ENCODE measurements at places on chromosomes 16 and 17.

DNA sequence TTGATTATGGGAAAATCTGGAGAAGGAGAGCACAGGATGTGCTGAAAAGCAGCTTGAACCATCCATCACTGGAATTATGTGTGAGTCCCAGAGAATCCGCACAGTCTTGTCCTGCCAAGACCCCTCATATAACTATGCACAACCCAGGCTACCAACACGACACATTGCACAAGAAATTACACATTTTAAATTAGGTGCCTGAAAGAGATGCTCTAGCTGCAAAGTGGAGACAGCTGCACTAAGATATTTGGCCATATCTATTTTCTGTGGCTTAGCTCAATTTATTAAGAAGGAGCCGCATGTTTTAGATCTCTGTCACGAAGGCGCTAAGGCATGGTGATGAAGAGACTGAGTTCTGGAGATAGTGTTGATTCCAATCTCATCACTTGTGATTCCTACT is 1308.4 kb downstream of the CDH8 start:
- DNase-seq: no peak

GRCh38 chr16:81770008-81770407 is 9.1 kb upstream of the PLCG2 start:
- no peak for DNase-seq

DNA sequence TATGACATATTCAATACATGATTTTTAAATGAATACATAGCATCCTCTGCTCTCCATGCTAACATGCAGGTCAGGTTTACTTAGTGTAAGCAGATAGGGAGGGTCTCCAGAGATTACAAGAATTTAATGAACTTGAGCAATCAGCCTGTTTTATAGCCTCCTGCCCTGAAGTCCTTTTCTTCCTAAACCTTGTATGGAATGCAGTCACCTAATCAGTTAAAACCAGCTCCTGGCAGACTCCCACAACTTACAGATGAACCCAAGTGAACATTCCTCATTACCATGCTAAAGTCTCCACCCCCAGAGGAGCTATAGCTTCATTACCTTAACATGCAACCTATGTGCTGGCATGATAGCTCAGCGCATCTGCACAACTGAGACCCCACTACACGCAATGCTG is 48.5 kb upstream of the RBBP6 start:
- DNase-seq: no peak

DNA sequence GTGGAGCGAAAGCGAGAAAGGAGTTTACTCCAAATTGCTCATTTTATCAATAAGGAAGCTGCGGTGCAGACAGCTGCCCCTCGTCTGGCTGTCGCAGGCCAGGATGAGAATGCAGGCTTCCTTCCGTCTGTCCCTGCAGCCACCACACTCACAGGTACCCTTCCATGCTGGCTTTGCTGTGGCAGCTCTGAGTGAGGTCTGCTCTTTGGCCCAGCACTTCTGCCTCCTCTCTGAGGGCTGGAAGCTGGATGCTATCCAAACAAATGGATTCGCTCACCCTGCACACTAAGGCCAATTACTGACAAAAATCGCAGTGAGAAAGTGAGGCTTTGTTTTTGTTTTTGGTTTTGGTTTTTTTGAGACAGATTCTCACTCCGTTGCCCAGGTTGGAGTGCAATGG is 7.0 kb downstream of the ARMC7 start:
- DNase-seq: no peak

- no peak for DNase-seq
These were observed 159.6 kb downstream of the PRKCA start for GRCh38 chr17:66462010-66462409.

DNA sequence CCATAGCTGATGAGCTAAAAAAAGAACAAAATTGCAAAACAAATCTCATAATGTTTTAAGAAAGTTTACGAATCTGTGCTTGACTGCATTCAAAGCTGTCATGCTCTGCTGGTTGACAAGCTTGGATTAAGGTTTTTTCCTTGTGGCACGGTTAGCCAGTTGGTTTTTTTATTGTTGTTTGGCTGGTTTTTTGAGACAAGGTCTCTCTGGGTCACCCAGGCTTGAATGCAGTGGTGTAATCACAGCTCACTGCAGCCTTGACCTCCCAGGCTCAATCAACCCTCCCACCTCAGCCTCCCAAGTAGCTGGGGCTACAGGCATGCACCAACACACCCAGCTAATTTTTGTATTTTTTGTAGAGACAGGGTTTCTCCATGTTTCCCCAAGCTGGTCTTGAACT is 45.7 kb downstream of the PHKB start:
- no peak for DNase-seq

DNA sequence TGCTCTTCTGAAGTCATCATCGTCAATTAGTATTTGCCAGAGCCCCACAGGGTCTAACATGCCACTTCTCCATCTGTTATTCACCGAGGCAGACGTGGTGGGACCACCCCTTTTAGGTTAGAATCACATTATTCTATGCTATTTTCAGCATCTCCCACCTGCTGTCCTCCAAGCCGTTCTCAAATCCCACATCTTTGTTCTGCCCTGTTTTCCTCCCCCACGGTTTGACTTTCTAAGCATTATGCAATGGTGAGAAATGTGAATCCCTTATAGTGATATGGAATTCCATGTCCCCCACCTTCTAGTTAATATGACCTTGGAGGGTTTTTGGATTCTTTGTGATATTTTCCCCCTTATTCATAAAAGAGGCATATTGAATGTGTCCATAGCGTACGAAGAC is 634.1 kb upstream of the RBFOX1 start:
- DNase-seq: no peak

- no peak for DNase-seq
These were observed 37.5 kb downstream of the SDR42E1 start for GRCh38 chr16:81973737-81974136.

DNA sequence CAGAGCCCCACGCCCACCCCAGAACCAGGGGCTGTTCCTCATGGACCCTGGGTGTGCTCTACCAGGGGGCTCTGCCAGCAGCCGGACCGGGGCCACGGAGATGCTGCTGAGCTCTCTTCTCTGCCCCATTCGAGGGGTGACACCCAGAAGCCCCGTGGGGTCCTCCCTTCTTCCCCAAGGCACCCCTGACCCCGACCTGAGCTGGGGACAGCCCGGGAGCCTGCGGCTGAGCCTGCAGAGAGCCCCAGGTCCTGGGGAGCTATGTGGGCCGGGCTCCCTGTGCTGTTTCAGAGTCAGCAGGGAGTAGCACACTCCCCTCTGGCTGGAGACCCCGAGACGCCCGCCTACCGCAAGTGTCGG is 1.2 kb upstream of the PRR35 start:
- DNase-seq: no peak

- DNase-seq: no peak
These were observed 330.0 kb downstream of the SHISA9 start for GRCh38 chr16:13231365-13231764.

All from brain microvascular endothelial cell (primary cell).